RWPE1 (cell line): ENCODE measurements at places on chromosomes 11 and 22.

GRCh38 chr11:3674189-3674588 is 3.0 kb upstream of the CHRNA10 start:
- DNase-seq: peak; percentile 91

DNA sequence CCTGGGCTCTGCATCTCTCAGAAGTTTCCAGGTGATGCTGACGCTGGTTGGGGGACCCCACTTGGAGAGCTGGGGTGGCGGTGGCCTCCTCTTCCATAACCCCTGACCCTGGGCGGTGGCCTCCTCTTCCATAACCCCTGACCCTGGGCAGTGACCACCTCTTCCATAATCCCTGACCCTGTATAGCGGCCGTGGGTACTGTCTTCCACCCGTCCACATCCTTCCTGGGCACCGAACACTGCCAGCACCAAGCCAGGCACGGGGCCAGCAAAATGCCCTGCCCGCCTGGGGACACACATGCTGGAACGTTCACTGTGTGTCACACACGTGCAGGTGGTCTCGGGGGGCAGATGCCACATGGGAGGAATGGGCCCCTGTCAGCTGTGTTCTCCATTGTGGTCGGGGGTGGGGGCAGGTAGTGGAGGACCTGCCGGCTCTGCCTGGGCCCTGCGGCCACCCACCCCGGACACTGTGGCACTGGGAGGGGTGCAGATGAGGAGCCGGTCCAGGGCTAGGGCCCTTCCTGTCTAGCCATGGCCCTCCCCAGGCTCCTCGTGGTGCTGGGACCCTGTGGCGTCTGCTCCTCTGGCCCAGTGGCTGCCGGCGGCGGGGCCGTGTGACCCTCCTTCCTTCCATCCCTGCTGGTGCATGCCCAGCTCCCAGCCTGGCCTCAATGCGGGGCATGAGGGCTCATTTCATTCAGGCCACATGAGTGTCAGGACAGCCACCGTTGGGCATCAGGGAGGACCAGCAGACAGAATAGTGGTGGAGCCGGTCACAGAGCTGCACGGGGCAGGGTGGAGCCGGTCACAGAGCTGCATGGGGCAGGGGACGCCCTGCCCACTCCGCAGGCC is 10.8 kb downstream of the BRSK2 start:
- no peak for DNase-seq

DNA sequence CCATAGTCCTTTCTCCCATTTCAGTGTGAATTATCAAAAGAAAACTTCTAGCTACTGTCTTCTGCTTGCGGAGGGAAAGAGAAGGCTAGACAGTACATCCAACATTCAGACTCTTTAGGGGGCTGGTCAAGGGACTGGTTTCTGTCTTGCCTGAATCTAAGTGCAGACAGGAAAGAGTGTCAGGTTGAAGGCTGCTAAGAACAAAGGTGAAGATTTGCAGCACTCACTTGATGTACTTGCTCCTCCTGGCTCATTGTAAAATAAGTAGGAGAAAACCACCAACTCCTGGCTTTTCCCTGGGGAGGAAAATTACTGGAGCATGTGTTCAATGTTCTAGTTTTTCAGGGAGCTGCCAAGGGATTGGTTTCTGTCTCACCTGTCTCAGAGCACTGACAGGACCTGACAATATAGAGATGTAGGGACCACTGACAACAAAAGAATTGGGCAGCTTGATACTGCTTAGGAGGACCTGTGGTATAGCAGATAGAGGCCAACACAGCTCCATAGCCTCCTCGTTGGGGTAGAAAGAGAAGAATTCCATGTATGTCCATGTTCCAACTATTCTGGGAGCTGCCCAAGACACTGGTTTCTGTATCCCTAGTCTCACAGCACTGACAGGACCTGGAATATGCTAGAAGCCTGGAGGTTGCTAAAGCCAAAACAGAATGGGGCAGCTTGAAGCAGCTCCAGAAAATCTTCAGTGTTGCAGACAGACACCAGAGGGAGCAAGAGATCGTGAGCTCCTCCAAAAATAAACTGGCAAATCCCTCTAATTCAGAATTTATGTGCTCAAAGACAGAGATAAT is 39.7 kb upstream of the MMP12 start:
- peak; percentile 42 for DNase-seq

DNA sequence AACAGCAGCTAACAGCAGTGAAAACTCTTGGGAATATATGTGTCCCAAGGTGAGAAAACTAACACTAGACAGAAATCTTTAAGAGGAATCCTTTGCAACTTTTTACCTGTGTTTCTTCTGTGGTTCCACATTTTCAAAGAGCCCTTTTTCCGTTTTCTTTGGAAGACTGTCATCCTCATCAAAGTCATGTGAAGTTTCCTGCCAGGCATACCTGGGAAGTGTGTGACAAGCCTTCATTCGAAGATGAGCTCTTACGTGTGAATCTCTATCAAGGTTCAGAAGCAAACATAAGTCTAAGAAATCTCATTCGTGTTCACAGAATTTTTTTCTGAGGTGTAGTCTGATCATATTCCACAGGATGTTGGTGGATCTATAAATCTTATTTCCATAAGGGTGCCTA is 330.6 kb upstream of the MPPED2 start:
- DNase-seq: no peak

DNA sequence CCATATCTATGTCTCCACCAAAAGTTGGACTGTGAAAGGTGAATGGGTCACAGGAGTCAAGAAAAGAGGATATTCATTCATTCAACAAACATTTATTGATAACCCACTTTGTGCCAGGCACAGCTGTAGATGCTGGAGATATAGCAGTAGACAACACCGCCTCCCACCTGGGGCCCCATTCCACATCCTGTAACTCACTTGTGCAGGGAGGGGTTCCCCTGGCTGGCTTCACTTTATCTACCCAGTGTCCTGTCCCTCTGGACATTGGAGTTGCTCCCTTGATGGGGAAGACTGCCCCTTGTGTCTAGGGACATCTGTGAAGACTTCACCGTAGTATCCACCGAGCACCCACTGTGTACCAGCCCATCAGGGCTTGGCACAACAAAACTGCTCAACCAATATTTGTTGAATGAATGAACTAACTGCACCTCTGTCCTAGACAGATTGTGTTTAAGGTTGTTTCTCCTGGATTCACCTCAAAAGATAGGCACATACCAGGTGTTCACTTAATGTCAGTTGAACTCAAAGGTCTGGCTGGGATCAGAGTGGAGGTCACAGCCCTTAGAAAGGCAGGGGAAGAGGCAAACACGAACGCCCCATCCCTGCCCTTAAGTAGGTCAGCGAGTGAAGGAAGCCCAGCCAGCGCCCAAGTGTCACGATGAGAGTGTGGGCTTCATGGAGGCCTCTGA is 1.4 kb upstream of the OVOL1 start:
- no peak for DNase-seq
